ENCODE measurements at places on chromosomes 6 and 20. TPM values are rescaled to one million over a fixed set of nuclear protein-coding genes. Genes with fewer than 3 reads are reported as not detected.
A peak's percentile ranks its signal among the peaks of the same experiment; 100 is the strongest.

BMP5 gene
- 65.3 TPM for polyA plus RNA-seq

DNA sequence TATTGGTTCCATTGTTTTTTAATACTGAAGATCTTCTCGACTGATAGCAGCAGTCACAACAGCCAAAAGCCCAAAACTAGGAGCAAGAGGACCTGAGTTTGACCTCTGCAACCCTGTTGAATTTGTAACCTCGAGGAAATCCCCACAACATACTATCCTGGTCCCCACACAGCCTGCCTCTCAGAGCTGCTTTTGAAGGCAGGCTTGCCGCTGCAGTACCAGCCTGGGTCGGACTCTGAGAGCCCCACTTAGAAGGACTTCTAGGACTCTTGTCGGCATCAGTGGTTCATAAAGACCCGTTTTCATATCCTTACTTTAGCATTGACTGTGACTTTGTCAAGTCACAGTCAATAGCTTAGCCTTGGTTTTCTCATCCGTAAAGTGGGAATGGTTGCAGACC, 49.3 kb downstream of the EBF4 start:
- no peak for DNase-seq

RHAG gene
- polyA plus RNA-seq: 1.7 TPM

DNA sequence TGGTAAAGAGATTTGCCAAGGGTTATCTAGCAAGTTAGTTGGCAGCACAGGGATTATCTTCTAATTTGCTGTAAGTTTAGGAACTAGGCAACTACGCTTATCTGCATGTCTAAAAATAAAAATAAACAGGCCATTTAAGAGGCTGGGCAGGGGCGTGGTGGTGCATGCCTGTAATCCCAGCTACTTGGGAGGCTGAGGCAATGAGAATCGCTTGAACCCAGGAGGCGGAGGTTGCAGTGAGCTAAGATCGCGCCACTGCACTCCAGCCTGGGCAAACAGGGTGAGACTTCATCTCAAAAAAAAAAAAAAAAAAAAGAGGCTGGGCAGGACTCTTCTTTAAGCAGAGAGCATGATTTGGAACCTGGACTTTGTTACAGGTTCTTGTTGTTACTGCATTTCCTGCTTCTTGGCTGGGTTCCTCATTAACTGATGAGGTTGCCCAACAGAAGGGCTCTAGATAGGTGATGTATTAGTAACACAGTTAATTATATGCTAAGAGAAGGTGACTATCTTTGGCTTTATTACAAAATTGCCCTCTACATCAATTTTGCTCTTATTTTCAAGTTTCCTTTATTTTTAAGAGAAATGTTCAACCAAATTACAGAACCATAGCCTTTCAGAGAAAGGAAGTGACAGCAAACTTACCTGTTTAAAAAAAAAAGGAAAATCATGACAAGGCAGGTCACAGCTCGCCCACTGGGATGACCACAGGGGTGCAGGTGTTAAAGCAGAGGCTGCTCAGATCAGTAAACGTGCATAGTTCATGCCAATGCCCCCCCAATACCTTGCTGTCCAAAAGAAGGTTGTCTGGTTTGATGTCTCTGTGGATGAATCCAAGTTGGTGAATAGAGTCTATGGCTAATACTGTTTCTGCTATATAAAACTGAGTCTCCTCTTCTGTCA, 32.5 kb downstream of the STK38 start:
- no peak for DNase-seq

- no peak for DNase-seq
Measured at GRCh38 chr6:13586603-13587542, 12.5 kb downstream of the SIRT5 start.

- no peak for DNase-seq
Measured at GRCh38 chr20:54207053-54207742, 689 bp upstream of the PFDN4 start.

DNA sequence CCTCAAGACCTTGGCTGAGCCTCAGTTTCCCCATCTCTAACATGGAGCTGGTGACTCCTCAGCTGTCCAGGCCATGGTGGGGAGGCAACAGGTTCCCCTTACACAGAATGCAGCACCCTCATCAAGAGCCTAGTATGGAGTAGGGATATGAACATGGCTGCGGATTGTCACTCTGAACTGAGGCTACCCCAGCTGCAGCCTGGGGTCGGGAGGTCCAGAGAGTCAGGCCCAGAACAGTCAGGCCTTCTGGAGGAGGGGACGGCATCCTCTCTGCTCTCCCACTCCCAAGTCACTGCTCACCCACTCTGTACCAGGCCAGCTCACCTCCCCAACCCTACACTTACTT, 1.4 kb upstream of the FOXS1 start:
- DNase-seq: no peak

TRIM38 gene
- polyA plus RNA-seq: 14.5 TPM

TCP11 gene
- 0.86 TPM for polyA plus RNA-seq

DNA sequence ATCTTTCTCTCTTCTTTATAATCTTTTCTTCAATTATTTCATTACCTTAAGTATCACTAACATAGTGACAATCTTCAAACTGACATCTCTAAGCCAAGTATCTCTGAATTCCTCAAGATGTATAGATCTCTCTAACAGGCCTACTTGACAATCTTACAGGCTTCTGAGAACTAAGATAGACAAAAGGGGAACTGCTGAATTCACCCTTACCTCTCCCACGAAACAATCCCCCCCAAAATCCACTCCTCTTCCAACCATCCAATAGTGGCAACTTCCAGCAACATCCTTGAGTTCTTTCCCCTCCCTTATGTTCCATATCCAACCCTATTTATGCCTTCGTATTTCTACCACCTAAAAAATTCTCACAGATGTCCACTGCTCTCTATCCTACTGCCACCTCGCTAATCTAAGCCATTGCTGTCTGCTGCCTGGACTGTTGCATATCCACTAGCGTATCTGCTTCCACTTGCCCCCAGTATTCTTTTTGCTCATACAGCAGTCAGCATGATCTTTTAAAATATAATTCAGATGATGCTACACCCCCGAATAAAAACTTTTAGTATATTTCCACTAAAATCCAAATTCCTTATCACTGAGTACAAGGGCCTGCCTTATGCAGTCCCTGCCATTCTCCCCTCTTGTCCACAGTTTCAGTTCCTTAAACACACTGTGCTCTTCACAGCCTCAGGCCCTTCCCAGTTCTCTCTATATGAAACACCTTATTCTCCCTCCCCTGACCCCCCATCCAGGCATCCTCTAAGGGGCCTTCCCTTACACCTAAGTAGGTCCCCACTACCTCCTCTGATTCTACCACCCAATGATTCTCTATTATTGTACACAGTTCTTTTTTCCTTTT, 8.0 kb downstream of the REPS1 start:
- no peak for DNase-seq

GRCh38 chr6:96923871-96924493, 546 bp upstream of the KLHL32 start:
- DNase-seq: no peak

MROH8 gene
- polyA plus RNA-seq: 5.6 TPM

- no peak for DNase-seq
Measured at GRCh38 chr6:1789092-1789491, 179.4 kb downstream of the FOXC1 start.

DNA sequence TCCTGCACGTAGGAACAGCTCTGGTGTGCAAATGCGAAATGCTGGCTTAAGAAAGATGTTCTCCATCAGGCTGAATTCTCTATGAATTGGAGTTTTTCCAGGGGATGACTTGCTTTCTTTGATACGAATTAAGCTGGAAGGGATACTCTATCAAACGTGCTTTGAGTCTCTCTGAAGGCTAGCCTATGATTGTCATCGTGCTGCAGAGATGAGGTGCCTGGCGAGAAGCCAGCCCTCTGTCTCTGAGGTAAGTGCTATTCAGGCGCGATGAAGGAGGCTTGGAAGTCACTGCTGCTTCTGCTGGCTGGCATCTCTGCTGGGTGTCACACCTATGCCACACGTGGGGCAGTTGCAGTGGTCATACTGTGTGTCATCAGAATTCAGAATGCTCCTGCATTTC, 223.7 kb downstream of the TAF4 start:
- DNase-seq: no peak

EEF1A2 gene
- 0.36 TPM for polyA plus RNA-seq

DNA sequence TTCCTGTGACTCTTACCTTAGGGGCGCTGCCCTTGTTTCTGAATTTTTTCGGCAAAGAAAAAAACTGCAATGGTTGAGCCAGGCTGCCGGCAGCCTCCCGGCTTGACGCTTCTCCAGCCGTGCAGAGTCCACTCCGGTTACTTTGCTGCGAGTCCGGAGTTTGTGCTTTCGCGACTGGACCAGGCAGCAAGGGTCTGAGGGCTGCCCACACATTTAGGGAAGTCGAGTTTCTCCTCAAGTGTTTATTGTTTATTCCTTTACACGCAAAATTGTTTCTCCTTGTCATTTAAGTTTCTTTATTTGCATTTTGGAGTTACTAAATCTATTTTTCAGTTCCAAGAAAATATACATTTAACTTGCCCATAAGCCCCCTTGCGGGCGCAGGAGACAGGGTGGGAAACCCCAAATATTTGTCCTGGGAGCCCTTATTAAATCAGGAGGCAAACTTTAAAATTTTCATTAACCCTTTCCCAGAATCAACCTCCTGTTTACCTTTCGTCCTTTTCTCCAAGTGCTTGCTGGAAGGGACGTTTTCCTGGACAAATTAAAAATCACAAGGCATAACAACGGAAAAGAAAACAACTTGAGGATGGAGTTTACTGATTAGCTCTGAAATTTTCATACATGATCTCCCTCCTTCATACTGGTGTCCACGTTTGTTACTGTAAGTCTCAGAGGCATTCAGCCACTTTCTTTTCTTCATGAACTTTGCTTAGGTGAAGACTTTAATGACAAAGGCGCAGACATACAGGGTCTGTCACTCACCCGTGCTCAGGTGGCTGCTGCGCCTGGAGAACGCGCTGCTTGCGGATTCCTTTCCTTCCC, 1.7 kb upstream of the PDE10A start:
- no peak for DNase-seq

GRCh38 chr6:137873273-137873762, 6.3 kb downstream of the TNFAIP3 start:
- DNase-seq: peak; percentile 46

DNA sequence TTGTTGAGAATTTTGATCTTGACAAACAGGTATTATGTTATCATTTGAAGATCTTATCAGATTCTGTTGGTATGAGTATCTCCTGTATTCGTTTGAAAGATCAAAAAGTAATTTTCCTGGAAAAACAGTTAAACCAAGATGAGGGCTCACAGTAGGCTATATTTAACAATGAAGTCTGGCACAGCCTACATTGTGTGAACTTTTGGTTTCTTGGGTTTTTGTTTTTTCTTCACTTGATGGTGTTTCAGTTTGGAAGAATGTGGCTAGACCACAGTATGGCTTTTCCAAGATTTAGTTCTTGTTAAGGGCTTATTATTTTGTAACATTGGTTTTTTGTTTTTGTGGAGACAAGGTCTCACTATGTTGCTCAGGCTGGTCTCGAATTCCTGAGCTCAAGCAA, 306.4 kb downstream of the CDKAL1 start:
- no peak for DNase-seq

- no peak for DNase-seq
Measured at GRCh38 chr6:154432533-154433476, 76.2 kb upstream of the IPCEF1 start.

NRN1 gene
- polyA plus RNA-seq: 10.2 TPM

DNA sequence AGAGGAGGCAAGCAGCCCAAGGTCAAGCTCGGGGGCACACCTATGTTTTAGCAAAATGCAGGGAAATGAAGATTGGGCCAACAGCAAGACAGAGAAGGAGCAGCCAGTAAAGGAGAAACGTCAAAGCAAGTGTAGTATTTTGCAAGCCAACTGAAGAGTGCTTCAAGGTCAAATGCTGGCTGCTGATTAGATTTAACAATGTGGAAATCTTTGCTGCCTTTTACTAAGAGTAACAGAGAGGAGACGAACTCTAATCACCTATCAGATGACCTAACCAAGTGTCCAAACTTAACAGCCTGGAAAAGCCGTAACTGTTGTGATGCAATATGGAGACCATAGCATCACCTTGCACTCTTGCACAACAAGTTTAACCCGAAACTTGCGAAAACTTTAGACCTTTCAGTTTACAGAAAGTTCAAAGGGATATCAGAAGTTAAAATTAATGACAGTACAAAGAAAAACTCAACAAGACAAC, 30.4 kb downstream of the AKIRIN2 start:
- DNase-seq: no peak

SERPINB1 gene
- polyA plus RNA-seq: 29.9 TPM

DNA sequence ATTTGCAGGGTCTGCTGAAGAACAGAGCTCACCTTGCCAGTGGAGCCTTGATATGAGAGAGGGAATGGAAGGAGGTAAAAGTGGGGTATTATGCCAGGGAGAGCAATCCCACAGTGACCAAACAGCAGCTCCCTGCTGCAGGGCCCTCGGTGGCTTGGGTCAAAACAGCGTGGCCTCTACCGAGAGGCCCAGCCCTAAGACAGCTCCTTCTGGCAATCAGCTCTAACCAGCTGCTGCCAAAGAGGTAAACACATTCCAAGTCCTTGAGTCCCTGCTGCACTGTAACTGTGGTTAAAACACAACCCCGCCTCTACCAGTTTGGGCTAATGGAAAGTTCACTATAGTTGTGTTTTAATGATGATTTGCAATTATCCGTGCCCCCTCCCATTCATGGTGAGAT, 1.4 kb upstream of the DAAM2 start:
- DNase-seq: no peak

DNA sequence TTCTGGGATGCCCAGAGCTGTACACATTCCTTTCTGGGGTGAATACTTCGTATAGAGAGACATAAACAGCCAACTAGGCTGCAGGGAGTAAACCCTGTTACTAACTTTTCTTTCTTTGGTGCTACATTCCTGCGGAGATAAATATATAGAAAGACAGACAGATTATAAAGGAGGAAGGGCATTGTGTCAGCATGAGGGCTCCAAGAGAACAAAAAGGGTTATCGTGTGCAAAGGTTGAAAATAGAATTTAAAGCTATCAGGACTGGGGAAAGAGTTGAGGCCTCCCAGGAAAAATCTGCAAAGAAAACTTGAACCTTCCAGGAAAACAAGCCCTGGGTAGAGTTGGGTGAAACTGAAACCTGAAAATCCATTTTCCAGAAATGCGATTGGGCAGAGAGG, 68.0 kb downstream of the TMEM170B start:
- DNase-seq: no peak

DNA sequence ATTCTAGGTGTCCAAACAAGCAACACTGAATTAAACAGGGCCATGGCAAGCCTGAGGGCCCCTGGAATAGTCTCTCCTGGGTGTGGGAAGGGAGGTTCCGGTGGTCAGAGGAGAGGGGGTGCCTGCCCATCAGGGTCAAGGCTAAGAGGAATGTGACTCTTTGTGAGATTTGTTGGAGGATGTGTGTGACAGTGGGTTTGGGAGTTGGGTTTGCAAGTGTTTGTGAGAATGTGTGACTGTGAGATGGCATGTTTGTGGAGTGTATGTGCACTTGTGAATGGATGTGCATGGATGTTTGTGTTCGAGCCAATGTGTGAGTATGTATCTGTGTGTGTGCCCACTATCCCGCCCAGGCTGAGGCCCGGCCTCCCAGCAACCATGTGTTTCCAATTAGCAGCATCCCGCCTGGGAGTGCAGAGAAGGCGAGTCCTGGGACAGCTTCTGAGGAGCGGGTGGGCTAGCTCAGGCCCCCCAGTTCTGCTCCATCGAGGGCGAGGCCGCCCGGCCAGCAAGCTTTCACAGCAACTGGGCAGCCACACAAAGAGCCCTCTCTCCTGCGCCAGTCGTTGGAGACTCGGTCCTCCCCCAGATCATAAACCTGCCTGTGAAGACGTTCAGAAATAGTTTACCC, 12.6 kb downstream of the FOXC1 start:
- DNase-seq: no peak
